C1 segment of cervical spinal cord (tissue), 14 donors: ENCODE measurements at places on chromosomes 5 and 9.

- DNase-seq: no peak
Observed at GRCh38 chr9:124749781-124750180, 21.3 kb downstream of the NR6A1 start.

- DNase-seq: no peak
Observed at GRCh38 chr9:21075484-21075883, 2.3 kb downstream of the IFNB1 start.

- DNase-seq: no peak
Observed at GRCh38 chr9:100066539-100066938, 32.3 kb downstream of the ERP44 start.

GRCh38 chr5:116395631-116396203, 178.9 kb downstream of the SEMA6A start:
- DNase-seq: no peak

DNA sequence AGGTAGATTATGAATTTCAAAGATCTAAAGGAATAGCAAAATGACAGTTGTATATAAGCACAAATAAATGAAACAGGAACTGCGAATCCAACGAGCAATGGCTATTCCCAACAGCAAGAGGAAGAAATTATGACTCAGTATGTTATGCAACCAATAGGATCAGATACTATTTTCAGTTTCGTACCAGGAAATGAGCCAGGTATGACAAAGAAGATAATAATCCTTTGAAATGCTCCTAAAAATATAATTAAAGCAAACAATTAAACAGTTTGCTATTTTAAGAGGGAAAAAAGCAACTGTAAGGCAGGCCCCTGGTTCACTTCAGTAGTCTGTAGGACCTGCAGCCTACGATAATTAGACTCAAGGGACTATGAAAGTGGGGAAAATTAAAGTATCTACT, 58.9 kb downstream of the AUH start:
- DNase-seq: peak; percentile 42

DNA sequence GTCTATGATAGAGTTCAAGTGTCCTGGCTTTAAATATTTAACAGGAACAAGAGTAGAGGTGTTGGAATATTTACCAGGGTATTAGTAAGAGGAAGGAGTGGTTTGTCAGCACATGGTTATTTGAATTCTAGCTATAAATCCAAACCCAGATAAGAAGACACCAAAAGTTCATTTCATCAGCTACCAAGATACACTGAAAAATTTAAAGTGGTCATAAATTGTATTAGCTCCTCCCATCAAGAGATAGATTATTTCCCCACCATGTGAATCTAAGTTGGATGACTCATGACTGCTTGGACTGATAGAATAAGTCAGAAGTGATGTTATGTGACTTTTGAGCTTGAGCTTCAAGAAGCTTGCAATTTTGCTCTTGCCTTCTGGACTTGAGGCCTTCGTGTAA, 72.1 kb upstream of the GRAMD2B start:
- no peak for DNase-seq

DNA sequence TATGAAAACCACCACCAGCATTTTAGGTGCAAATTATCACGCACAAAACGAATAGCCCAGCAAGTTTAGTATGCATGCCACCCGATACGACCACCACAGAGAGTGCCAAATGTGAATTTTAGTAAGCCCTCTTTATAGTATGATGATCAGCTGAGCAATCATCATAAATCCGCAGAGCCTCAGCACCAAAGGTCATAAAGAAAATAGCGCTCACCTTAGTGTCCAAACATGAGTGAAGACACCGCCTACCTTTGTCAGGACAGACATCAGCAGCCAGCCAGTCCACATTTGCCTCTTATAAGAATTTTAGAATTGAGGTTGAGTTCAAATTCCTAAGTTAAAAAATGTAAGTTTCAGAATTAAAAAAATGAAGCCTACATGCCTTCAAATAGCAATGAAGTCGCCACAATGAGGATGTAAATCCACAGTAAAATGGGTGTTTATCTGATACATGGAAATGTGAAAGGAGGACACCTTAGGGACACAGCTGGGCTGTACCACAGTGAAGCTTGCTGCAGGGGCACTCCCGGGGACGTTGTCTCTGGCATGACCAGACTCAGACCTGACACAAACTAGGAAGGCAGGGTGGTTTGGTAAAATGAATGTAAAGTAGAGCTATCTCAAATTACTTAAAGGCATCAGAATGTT, 149.0 kb downstream of the AUH start:
- DNase-seq: no peak

- no peak for DNase-seq
Observed at GRCh38 chr9:99823681-99824377, 2.1 kb downstream of the NR4A3 start.

DNA sequence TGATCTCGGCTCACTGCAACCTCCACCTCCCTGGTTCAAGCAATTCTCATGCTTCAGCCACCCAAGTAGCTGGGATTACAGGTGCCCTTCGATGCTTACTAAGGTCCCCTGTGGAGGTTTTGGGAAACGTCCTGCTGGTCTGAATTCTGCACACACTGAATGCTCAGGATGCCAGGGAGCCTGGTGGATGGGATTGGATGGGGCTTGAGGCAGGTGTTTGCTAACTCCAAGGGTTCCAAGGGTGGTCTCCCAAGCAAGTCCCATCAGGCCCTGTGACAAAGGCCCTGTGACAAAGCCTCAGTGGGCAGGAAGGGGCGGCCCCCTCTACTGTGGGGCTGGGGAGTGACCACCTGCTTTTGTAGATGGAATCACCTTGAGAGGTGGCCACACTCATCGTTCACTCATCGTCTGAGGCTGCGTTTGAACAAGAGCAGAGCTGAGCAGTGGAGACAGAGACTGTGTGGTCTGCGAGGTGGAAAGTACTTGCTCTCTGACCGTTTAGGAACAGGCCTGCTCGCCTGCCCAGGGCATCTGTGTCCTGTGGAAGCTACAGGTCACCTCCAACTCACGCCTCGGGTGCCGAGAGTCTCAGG, 40.2 kb downstream of the MRPL36 start:
- no peak for DNase-seq

DNA sequence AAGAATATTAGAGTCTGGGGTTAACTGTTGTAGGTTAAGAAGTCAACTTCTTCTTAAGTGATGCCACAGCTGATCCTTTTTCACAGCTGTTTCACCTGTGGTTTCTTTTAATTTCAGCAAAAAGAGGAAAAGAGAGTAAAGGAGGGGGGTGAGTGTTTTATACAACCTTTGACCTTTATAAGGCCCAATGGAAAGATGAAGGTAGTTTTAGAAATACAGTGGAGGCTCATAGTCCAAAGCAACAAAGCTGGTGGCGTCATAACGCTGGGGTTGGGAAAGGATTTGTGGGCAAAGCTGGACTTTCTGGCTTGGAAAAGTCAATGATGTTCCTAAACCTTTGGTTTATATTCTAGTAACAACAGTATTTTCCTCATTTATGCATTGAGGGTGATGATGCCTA, 49.5 kb downstream of the RCL1 start:
- DNase-seq: no peak

GRCh38 chr9:87954230-87954629, 20.1 kb downstream of the CDK20 start:
- DNase-seq: no peak

DNA sequence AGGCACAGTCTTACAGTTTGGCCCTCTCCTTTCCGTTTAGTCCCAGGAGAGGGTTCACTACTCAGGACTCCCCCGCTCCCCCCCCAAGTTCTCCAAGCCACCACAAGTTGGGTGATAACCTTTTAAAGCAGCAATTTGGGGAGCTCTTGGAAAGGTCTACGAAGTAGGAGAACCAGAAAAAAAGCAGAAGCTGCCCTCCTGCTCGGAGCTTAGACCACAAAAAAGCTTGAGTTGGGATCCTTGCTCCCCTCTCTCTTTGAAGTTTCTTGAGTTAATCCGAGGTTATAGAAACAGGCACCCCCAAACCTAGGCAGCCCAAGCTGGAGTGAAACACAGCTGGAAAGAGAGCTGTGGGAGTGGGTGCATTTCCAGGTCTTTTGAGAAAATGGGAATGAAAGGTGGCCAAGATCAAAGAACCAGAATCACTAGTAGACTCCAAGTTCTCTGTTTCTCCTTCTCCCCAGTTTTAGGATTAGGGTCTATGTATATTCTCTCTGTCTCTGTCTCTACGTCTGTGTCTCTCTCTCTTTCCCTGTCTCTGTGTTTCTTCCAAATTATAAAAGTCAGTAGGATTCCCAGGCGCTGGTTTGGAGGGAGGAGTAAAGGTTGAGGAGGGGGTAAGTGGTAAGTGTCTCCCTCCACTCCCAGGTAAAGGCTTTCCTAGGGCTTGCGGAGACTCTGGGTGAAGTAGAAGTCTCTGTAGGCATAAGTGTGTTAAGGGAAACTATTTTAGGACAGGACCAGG, 2.8 kb downstream of the LHX2 start:
- DNase-seq: no peak

DNA sequence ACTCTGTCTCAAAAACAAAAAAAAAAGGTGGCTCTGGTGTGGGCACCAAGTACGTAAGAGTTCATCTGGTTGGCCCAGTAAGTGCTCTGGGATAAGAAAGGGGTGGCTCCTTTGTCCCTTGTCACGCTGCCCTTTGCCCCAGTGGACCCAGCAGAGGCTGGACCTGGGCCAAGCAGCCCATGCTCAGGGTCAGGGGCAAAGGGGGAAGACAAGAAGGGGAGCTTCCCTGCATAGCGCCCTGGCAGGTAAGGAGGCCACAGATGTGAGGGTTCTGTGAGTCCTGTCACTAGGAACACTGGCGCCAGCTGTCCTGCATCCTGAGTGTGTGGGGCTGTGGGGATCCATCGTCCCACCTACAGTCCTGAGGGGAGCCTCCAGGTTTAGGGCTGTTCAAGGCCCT, 65.3 kb downstream of the GADD45G start:
- no peak for DNase-seq

DNA sequence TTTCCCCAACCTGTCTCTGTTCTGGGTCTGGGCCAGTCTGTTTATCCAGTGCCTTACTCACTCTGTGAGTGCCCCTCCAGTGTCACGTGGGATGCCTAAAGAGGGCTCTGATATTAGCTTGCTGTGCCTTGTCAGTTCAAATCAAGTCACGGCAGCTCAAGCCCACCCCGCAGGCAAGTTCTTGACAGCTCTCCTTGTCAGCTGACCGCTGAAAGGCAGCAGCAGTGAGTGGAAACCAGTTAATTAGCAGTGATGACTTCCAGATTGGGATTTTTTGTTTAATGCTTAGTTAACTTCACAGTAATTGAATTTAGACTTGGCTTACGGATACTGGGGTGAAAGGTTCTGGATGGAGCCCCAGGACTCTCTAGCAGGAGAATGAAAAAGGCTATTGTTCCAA, 210.1 kb downstream of the PSAT1 start:
- no peak for DNase-seq

- no peak for DNase-seq
Observed at GRCh38 chr5:59489551-59489950, 404.0 kb downstream of the PDE4D start.

DNA sequence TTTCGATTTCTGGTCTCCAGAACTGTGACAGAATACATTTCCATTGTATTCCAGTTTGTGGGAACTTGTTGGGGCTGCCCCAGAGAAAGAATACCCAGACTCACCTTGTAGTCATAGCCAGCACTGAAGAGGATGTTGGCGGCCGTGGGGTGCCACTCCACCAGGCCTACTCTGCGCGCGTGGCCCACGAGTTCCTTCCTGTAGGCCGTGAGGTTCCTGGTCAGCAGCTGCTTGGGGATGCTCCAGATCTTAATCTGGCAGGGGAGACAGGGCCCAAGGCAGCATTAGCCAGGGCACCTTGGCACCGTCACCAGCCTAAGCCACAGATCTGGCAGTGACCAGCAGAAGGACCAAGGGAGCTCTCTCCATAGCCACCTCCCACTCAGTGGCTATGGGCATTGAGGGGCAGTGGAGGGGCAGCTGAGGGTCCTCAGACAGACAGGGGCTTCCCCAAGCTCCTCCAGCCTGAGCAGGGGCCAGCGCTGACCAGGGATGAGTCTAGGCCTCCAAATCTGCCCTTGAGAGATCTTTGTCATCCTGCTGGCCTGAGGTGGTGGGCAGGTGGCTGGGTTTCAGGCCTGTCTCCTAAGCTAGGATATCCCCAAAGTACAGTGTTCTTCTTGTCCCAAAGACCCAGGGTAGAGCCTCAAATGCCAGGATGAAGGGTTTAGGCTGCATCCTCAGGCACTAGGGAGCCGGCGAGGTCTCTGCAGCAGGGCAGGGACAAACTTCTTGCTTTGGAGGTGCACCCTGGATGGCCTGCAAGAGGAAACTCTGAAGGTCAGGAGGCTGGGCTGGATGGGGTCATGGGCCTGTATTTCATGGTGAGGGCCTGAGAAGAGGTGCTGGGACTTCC, 15.9 kb upstream of the TRIM14 start:
- DNase-seq: no peak

GRCh38 chr5:14901462-14902051, 30.0 kb upstream of the ANKH start:
- no peak for DNase-seq

GRCh38 chr9:79116041-79116440, 455.7 kb upstream of the TLE4 start:
- no peak for DNase-seq

GRCh38 chr9:95852059-95853032, 23.1 kb upstream of the ERCC6L2 start:
- DNase-seq: no peak

DNA sequence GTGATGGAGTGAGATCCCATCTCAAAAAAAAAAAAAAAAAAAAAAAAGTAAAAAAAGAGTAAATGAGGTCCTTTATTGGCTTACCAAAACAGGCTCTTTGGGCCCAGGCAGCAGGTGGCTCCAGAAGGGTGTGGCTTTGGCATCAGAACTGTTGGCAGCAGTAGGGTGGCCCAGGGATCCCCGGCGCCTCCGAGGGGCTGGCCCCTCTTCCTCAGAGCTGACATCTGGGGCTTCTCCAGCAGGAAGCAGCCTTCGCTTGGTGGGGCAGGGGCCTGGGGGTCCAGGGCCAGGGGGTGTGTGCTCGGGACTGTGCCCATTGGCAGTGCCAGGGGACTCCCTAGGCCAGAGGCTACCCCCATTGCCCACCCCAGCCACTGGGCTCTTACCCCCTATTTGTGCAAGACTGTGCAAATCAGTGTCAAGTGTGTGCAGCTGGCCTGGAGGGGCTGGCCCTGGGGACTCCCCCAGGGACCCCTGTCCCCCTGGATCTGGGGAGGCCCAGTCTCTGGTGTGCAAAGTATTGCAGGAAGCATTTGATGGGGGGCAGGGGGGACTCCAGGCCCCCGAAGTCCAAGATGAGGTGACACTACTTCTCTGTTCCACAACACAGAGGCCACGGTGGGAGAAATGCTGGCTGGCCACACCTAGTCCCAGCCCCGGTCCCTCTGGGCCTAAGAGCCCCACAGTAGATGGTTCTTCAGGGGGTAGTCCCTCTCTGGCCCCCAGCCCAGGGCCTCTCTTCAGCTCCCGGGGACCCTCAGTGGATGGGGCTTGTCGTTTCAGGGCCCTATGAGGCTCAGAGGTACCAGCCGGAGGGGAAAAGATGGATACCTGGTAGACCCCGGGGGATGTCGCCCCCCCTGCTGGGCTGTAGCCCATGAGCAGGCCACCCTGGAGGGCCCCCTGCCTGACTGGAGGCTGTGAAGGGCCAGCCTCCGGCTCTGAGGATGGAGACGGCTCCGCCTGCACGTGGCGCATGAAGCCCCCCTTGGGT, 4.7 kb upstream of the STOML2 start:
- no peak for DNase-seq
